Activated CD4-positive, alpha-beta T cell treated with anti-CD3 and anti-CD28 coated beads, Interleukin-2, amount 10 ng/mL, durations not matched to agents 7 days and 5 days (primary cell): ENCODE measurements at places on chromosomes 12 and 14.
A peak's percentile ranks its signal among the peaks of the same experiment; 100 is the strongest.

- DNase-seq = no peak
- no peak overlapping the region for H3K27ac ChIP-seq
- H3K36me3 ChIP-seq = no peaks in the 10 kb centered on the region
- no peak overlapping the region for H3K4me3 ChIP-seq
Observed at GRCh38 chr14:77306416-77306815, 14.3 kb downstream of the POMT2 start.

- no peak for DNase-seq
- H3K27me3 ChIP-seq = no peaks in the 10 kb centered on the region
- H3K27ac ChIP-seq = no peak overlapping the region
- H3K4me1 ChIP-seq = peaks cover 16% of the 10 kb centered on the region
- H3K4me3 ChIP-seq = no peak overlapping the region
Observed at GRCh38 chr14:96965885-96966595, 168.9 kb downstream of the VRK1 start.

GRCh38 chr12:53719649-53720048, 7.6 kb downstream of the CALCOCO1 start:
- no peak overlapping the region for H3K27ac ChIP-seq
- H3K4me1 ChIP-seq = peaks cover 3% of the 10 kb centered on the region
- DNase-seq = no peak
- peaks cover 7% of the 10 kb centered on the region for H3K36me3 ChIP-seq

DNA sequence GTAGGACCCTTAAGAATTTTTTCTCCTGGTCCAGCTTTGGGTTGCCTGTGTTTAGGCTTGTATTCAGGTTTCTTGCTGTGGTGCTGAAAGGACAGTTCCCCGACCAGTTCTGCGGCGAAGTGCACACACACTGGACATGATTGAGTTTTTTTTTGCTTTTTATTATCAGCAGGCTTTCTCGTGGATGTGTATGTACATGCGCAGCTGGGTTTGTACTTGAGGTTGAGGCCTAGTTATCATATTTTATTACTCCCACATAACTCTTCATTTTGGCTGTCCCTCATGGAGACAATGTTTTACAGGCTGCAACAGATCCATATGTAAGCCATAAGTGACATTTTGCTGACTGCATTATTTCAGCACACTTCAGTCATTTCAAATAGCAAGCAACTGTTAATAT, 2.5 kb downstream of the SCN8A start:
- no peak overlapping the region for H3K4me3 ChIP-seq
- H3K27me3 ChIP-seq = peaks cover 71% of the 10 kb centered on the region
- peak; percentile 54 for DNase-seq
- no peaks in the 10 kb centered on the region for H3K36me3 ChIP-seq

- H3K36me3 ChIP-seq = peaks cover under 1% of the 10 kb centered on the region
- H3K4me3 ChIP-seq = no peak overlapping the region
- H3K27ac ChIP-seq = no peak overlapping the region
- peak; percentile 24 for DNase-seq
Observed at GRCh38 chr14:50714450-50715073, 46.5 kb upstream of the SAV1 start.

GRCh38 chr12:128191380-128191779, 75.6 kb upstream of the TMEM132C start:
- H3K27ac ChIP-seq = no peak overlapping the region
- H3K36me3 ChIP-seq = no peaks in the 10 kb centered on the region
- no peaks in the 10 kb centered on the region for H3K4me1 ChIP-seq
- no peak overlapping the region for H3K4me3 ChIP-seq

DNA sequence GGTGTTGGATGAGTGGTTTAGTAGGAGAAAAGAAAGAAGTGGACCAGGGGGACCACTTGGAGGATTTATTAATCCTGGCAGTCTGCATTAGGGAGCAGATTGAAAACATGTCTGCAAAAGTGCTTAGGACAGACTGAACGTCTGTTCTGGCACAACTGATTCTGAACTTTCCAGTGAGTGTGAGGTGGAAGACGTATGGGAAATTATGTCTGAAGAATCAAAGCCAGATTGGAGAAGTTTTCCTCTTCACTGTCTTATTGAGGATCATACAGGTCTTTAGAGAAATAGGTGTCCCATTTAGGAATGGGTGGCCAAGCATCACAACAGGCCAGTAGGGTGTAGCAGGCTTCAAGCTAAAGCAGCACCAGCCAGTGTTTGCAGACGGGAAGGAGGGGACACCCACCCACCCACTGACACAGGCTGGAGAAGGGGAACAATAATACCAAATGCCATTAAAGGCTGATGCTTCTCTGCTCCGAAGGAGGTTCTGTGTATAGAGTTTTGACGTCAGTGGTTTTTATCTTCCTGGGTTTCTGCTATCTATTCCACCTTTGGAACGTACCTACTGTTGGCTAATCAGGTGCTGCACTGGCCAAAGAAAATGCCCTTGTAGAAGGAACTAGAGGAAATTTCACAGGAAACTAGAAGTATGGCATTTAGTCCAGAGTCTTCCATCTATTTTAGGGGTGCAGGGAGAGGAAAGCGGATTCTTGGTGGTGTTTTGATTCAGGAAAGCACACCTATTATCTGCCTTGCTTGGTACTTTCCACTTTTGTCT, 1.8 kb downstream of the SRRM4 start:
- no peak for DNase-seq
- H3K4me3 ChIP-seq = no peak overlapping the region
- H3K27me3 ChIP-seq = peaks cover 21% of the 10 kb centered on the region
- H3K4me1 ChIP-seq = no peaks in the 10 kb centered on the region
- no peak overlapping the region for H3K27ac ChIP-seq

- H3K27ac ChIP-seq = peak overlapping the region; percentile 31
- no peak for DNase-seq
- peaks cover 27% of the 10 kb centered on the region for H3K4me1 ChIP-seq
Observed at GRCh38 chr12:106913456-106913855, 42.3 kb upstream of the TMEM263 start.

DNA sequence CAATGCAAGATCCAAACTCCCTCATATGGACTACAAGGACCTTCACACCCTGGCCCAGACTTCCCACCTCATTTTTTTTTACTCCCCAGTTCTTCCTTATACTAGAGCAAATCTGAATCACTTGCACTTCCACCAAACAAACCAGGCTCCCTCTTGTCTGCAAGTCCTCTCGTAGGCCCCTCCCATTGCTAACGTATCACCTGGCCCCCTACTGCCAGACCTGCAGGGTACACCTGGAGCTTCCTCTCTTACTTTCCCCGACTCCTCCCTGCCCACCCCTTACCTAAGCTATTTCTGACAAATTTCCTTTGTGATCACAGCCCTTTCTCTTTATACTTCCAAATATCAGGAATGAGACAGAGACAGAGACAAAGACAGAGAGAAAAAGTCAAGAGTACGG, 463.9 kb downstream of the GALC start:
- no peaks in the 10 kb centered on the region for H3K4me1 ChIP-seq
- H3K4me3 ChIP-seq = no peak overlapping the region
- no peak overlapping the region for H3K27ac ChIP-seq
- DNase-seq = no peak
- H3K27me3 ChIP-seq = no peaks in the 10 kb centered on the region

- no peak for DNase-seq
- no peak overlapping the region for H3K4me3 ChIP-seq
- no peak overlapping the region for H3K27ac ChIP-seq
- H3K27me3 ChIP-seq = no peaks in the 10 kb centered on the region
- no peaks in the 10 kb centered on the region for H3K36me3 ChIP-seq
Observed at GRCh38 chr14:82052778-82053177, 519.1 kb upstream of the SEL1L start.

DNA sequence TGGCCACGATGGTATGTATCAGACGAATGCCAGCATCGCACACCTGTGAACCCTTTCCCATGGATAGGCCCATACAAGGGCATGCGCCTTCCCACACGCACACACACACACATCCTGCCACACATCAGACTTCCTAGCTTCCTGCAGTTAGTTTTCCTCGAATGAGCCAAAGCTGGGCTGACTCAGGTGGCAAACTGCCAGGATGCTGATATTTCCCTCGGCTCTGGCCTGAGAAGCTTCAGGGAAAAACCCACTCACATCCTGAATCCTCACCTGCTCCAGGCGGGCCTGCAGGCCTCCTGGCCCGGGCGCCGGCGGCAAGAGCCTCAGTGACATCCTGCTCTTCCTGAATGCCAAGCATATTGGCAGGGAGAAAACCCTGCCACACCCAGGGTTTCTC, 22.4 kb downstream of the CALM1 start:
- H3K4me1 ChIP-seq = no peaks in the 10 kb centered on the region
- DNase-seq = no peak
- H3K36me3 ChIP-seq = no peaks in the 10 kb centered on the region
- H3K27me3 ChIP-seq = peaks cover 3% of the 10 kb centered on the region
- no peak overlapping the region for H3K27ac ChIP-seq

DNA sequence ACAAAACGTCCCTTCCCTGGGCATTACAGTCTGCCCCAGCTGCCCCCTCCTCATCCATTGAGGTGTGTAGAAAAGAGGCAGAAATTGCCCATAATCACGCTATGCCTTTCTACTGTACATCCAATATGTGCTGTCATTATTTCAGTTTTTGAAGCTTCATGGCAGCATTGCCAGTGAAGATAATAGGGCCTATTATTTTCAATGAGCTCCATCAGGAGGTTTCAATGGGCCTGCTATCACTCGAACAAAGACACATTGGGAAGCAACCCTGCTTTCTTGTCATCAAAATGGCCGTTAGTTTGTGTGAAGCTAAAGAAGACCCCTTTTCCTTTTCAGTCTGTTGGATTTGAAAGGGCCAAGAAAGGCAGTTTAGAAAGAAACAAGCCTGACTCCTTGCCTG, 653.8 kb downstream of the NOVA1 start:
- no peak for DNase-seq
- H3K27me3 ChIP-seq = no peaks in the 10 kb centered on the region
- no peaks in the 10 kb centered on the region for H3K4me1 ChIP-seq
- H3K36me3 ChIP-seq = no peaks in the 10 kb centered on the region
- no peak overlapping the region for H3K27ac ChIP-seq
- no peak overlapping the region for H3K4me3 ChIP-seq

GRCh38 chr14:80491131-80491530, 279.8 kb upstream of the DIO2 start:
- no peaks in the 10 kb centered on the region for H3K27me3 ChIP-seq
- peaks cover 2% of the 10 kb centered on the region for H3K36me3 ChIP-seq
- no peak overlapping the region for H3K27ac ChIP-seq

- DNase-seq = no peak
- no peaks in the 10 kb centered on the region for H3K27me3 ChIP-seq
- H3K36me3 ChIP-seq = no peaks in the 10 kb centered on the region
- no peak overlapping the region for H3K4me3 ChIP-seq
Observed at GRCh38 chr12:93174048-93174447, 203.7 kb upstream of the NUDT4 start.

GRCh38 chr12:106031761-106032622, 106.8 kb downstream of the NUAK1 start:
- no peaks in the 10 kb centered on the region for H3K36me3 ChIP-seq
- H3K4me3 ChIP-seq = no peak overlapping the region
- peaks cover 6% of the 10 kb centered on the region for H3K27me3 ChIP-seq
- no peak for DNase-seq
- no peak overlapping the region for H3K27ac ChIP-seq

GRCh38 chr12:26705851-26706250, 127.1 kb downstream of the ITPR2 start:
- peaks cover 10% of the 10 kb centered on the region for H3K36me3 ChIP-seq
- H3K4me3 ChIP-seq = no peak overlapping the region
- DNase-seq = no peak
- no peaks in the 10 kb centered on the region for H3K27me3 ChIP-seq
- H3K27ac ChIP-seq = no peak overlapping the region
- no peaks in the 10 kb centered on the region for H3K4me1 ChIP-seq

DNA sequence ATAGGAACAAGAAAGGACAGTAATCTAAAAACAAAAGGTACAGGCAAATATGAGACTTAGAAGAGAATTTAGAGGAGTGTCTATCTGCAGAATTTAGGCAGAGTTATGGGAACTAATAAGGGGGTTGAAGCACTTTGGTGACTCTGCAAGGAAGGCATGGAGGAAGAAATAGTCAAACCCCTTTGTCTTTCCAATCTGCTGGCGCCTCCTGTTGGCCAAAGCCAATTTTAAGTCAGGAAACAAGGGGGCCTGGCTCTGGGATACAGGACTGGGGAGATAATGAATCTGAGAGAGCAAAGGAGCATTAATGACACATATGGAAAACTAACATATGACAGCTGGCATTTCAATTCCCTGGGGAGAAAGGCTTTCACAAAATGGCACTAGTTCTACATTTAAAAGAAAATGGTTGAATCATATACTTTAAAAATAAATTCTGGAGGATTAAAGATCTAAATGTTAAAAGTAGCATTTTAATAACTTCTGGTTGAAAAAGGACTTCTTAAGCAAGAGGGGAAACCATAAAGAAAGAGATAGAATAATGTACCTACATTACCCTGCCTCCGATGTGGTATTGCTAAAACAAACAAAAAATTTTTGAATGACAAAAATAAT, 48.5 kb upstream of the CSRP2 start:
- H3K36me3 ChIP-seq = no peaks in the 10 kb centered on the region
- no peak overlapping the region for H3K27ac ChIP-seq
- peak; percentile 38 for DNase-seq
- peaks cover 3% of the 10 kb centered on the region for H3K27me3 ChIP-seq

DNA sequence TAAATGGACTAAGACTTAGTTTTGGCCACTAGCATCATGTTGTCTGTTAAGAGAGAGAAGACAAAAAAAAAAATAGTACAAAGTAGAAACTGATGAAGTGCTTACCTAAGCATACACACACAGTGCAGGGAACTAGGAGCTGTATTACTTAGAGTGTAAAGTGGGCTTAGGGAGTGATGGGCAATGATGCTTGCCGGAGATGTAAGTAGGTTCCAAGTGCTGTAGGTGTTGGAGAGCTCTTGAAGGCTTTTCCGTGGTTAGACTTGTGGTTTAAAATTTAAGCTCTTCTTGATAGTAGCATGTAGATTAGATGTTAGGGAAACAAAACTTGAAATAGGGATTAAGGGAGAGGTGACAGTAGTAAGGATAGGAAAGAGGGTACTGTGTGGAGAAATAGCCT, 34.7 kb downstream of the MIA2 start:
- H3K4me1 ChIP-seq = peaks cover 59% of the 10 kb centered on the region
- H3K36me3 ChIP-seq = peaks cover 34% of the 10 kb centered on the region
- H3K27ac ChIP-seq = peak overlapping the region; percentile 93
- no peaks in the 10 kb centered on the region for H3K27me3 ChIP-seq

GRCh38 chr12:32402946-32403345, 3.6 kb downstream of the FGD4 start:
- no peaks in the 10 kb centered on the region for H3K36me3 ChIP-seq
- no peak for DNase-seq
- H3K4me3 ChIP-seq = no peak overlapping the region
- peaks cover 45% of the 10 kb centered on the region for H3K27me3 ChIP-seq

- no peak overlapping the region for H3K27ac ChIP-seq
- H3K36me3 ChIP-seq = no peaks in the 10 kb centered on the region
- H3K4me1 ChIP-seq = no peaks in the 10 kb centered on the region
Observed at GRCh38 chr14:54309615-54310014, 87.2 kb upstream of the CDKN3 start.

DNA sequence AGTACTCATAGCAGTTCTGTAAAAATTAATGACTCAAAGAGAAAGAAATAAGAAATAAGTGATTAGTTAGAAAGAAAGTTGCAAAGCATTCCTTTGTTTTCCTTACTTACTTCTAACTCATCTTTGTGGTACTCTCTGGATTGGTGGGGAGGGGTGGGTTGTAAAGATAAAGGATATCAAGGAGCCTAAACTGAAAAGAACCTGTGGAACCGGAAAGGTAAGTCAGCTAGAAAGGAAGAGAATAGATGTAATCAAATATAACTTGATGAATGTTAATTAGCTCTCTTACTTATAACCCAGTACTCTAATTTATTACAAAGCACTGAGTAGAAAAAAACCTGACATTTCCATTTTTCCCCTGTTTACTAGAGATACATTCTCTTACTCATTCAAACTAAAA, 37.5 kb upstream of the KRR1 start:
- H3K4me1 ChIP-seq = no peaks in the 10 kb centered on the region
- no peak for DNase-seq
- H3K27ac ChIP-seq = no peak overlapping the region
- no peak overlapping the region for H3K4me3 ChIP-seq
- H3K36me3 ChIP-seq = no peaks in the 10 kb centered on the region
